RPMI7951 (cell line): ENCODE measurements at places on chromosomes 2 and 18.
A peak's percentile ranks its signal among the peaks of the same experiment; 100 is the strongest.

- no peak for DNase-seq
Observed at GRCh38 chr2:147355706-147356105, 489.1 kb upstream of the ACVR2A start.

DNA sequence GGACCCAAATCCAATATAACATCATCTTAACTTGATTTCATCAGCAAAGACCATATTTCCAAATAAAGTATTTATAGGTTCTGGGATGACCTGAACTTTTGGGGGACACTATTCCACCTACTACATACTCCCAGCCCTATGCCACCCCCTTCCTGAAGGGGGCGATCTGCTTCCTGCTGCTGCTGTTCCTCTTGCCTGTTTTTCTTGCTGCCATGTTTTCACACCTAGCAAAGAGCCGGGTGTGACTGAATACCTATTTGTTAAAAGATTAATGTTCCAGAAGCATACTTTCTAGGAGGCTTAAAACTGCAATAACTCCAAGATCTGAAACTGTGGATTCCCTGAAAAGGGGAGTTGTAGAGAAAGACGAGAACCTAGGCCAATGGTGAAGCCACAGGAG, 89.7 kb downstream of the ICOS start:
- no peak for DNase-seq

- no peak for DNase-seq
Observed at GRCh38 chr2:58686776-58687175, 445.7 kb upstream of the FANCL start.

GRCh38 chr2:206721256-206721920, 3.2 kb upstream of the DYTN start:
- DNase-seq: no peak

GRCh38 chr2:99648178-99648844, 158.5 kb upstream of the REV1 start:
- peak; percentile 46 for DNase-seq
